AG09309 (cell line): ENCODE measurements at places on chromosomes 3 and 15.

- DNase-seq: no peak
These were observed 74.5 kb downstream of the VGLL4 start for GRCh38 chr3:11569156-11569741.

DNA sequence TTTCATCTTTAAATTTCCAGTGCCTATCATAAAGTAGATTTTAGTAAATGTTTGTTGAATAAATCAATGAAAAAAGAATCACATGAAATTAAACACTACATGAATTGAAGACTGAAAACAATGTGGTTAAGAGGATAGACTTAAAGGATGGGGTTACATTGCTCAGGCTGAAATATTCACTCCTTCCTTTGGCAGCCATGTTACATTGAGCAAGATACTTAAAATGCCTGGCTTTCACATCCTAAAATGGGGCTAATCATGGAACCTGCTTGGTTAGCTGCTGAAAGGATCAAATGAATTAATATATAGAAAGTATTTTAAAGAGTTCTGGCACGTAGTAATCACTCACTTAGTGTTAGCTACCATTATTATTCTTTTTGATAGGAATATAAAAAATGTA is 196.9 kb upstream of the SLC2A2 start:
- no peak for DNase-seq

- no peak for DNase-seq
These were observed 95.0 kb downstream of the ATG7 start for GRCh38 chr3:11367143-11367693.

GRCh38 chr3:107142171-107142570 is 235.1 kb upstream of the CCDC54 start:
- DNase-seq: no peak

- no peak for DNase-seq
These were observed 139.5 kb downstream of the MEIS2 start for GRCh38 chr15:36960947-36961227.

DNA sequence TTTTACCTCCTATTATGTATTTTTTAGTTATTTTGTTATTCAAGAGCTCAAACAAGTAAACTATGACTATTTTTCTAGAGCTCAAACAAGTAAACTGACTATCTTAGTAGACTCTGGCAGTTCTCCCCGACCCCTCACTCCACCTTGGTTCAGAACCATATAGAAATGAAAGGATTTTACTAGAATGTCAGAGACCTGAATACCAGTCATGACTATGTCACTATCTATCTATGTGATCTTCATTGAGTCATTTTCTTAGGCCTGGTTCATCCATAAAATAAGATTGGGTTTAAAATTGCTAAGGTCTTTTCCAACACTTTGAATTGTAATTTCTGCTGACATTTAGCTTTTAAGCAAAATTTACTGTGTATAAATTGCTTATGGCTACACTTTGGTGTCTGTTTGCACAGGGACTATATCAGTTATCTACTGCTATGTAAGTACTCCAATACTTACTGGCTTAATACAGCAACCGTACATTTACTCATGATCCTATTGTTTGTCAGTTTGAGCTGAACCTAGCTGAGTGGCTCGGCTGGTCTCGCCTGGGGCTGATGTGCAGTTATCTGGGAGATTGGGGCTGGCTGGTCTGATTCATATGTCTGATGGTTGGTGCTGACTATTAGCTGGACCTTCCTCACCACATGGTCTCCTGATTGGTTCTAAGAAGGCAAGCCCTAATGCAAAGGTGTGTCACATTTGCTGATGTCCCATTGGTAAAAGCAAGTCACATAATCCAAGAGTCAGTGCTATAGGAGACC is 37.0 kb downstream of the RASA2 start:
- no peak for DNase-seq

GRCh38 chr3:42492508-42493080 is 9.8 kb upstream of the VIPR1 start:
- no peak for DNase-seq

DNA sequence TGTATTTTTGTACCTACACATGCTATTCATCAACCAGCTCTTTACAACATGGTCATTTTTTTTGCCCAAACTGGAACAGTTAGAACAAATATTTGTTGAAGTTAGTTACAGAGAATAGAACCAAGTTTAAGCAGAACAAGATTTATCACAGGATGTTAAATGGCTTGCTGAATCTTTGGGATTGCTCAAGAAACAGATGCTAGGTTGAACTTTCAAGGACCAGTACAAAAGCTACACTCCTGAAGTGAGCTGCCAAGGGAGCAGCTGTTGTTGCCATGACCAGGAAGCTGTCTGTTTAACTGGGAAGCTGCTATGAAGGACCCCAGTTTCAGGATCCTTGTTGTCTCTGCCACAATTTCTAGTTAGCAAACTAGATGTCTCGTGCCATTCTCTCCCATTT is 53.7 kb downstream of the ZIC1 start:
- DNase-seq: no peak

DNA sequence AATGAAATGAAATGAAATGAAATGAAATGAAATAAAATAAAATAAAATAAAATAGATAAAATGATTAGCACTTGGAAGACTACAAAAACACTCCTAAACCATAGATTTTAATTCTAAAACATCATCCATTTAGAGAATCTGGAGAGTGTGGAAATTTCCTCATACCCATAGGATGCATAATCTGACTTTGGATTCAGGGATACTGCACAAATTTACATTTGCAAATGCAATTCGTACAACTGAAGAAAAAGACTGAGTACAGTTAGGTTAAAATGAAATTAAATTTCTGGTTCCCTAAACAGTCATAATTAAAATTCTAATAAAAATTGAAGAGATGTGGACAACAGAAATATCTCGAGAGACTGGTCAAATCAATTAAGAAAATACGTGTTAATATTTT is 122.9 kb downstream of the TMCC1 start:
- no peak for DNase-seq

DNA sequence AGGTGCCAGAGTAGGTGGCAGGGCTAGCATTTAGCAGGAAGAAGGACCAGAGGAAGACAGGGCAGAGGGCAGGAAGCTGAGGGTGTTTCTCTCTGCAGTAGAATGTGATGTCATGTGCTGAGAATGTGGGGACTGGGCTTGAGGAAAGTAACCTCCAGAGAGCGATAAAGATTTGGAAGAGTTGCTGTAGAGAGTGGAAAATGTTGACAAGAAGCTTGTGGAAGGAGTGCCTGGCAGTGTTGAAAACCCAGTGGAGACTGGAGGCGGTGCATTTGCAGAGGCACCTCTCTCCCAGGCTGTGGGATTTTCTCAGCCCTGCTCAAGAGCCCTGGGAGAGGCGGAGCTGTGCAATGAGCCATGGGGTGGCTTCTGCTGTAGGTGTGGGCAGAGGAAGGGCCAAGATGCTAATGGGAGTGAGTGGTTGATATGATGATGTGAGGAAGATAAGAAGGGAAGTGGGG is 54.8 kb downstream of the MESD start:
- no peak for DNase-seq

GRCh38 chr3:34584971-34585370 is 786.5 kb downstream of the PDCD6IP start:
- no peak for DNase-seq

GRCh38 chr3:121855555-121855954 is 20.5 kb downstream of the EAF2 start:
- no peak for DNase-seq

- no peak for DNase-seq
These were observed 49.0 kb downstream of the CD200 start for GRCh38 chr3:112381673-112382542.

DNA sequence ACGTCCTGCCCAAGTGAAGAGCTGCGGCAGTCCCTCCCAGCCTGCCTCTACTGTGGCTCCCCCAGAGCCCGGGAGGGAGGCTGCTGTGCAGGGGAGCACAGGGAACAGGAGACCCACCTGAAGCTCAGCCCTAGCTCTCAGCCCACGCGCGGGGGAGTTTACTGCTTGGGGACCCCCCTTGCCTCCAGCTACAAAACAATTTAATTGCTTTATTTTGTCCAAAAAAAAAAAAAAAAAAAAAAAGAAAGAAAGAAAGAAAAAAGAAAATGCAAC is 78.1 kb downstream of the CLDN11 start:
- no peak for DNase-seq

DNA sequence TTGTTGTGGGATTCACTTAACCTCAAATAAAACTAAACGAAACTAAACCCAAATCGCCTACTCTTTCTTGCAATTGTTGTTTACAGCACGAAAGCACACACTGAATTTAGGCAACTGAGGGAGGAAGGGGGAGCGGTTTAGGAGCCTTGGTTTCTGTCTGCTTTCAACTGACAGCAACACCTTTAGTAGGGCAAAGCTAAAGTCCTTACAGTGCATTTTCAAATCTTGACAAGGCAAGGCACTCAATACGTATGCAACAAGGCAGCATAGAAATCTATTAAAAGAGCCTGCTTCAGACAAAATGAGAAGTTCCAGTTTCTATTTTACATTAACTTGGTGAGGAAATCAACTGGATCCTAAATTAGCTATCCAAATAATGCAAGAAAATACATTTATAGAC is 174.6 kb downstream of the CHST2 start:
- DNase-seq: no peak

DNA sequence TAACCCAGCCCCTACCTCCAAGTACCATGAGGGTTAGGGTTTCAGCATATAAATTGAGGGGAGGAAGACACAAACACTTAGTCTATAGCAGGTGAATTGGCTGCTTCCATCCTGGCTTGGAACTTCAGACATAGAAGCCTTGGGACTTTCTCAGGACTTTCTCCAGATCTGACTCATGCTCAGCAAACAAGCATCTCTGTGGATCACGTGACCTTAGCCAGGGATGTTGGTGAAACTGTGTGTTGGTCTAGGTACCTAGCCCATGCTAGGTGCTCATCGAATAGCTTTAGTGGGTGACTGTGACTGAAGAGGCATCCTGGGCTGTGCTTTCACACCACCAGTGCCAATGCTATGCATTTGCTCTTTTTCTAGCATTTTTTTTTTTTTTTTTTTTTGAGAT is 58.9 kb downstream of the CD47 start:
- DNase-seq: no peak

- no peak for DNase-seq
These were observed 48.5 kb downstream of the PCSK6 start for GRCh38 chr15:101440846-101441590.

DNA sequence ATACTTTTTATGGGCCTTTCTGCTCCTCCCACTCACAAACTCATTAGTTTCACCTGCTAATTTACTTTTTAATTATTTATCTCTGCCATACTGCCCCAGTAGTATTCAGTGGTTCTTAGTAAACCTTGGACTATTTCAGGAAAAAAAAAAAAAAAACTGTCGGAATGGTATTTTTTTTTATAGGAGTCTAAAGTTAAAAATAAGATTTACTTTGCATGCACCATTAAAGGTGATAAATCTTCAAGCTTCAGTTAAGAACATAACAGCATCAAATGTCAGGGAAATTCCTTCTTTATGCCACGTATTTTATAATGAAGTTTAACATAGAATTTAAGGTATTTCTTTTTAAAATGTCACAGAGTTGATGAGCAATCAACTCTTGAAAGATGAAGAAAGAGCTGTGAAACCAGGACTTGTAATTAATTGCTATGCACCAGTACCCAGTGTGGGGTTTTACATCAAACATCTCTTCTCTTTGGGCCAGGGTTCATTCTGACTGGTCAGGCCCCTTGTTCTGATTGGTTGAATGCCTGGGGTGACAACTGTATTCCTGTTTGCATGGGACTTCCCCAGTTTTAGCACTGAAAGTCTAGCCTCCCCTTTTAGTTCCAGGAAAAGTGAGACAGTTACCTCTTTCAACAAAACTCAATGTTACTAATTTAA is 40.3 kb upstream of the PTPRG start:
- no peak for DNase-seq

GRCh38 chr3:88312256-88312655 is 162.5 kb downstream of the C3orf38 start:
- no peak for DNase-seq

- DNase-seq: no peak
These were observed 10.0 kb upstream of the CAV3 start for GRCh38 chr3:8723612-8724011.

DNA sequence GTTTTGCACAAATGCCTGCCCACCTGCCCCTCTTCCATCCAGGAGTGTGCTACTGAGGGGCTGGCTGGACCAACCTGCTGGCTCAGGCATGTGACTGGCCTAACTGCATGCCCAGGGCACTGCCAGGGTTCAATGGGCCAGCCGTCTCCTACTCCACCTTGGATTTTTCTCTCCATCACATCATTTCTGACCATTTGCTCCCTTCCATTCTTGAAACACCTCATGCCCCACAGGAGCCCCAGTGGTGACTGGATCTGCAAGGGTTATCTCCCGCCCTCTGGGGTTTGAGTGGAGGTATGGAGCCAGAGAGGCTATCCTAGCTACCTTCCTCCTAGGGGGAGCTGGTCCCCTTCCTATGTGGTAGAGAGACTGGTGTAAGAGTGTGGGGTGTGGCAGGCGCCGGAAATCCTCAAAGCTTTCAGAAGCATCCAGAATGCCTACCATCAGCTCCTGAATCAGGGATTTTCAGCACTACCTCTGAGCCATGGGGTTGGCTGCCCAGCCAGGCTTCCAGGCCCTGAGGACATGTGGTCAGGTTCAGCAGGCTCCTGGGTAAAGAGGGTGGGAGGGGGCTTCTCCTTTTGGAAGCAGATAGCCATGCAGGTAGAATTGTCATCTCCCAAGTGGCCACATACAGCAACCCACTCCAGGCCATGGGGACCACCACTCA is 2.9 kb upstream of the MANF start:
- no peak for DNase-seq

DNA sequence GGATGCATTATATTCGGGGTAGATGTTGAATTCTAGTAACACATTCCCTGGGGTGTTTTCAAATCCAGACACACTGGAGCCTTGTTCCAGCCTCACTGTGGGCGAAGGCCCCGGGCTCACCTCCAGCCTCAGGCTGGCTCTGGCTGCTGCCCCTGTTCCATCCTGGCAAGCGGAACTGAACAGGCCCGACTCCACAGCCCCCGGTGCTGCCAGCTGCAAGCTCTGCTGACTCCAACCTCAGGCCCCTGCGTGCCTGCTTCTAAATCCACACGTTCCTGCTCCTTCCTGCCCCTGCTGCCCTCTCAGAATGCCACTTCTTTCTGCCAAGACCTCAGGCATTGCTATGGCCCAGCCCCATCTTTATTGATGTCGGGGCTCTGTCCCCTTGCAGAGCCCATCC is 90.6 kb downstream of the LIPC start:
- DNase-seq: no peak

- no peak for DNase-seq
These were observed 106.5 kb downstream of the MYO9A start for GRCh38 chr15:72011302-72011942.

- DNase-seq: no peak
These were observed 23.1 kb downstream of the AADAC start for GRCh38 chr3:151837057-151837456.

- DNase-seq: no peak
These were observed 82.3 kb downstream of the CHSY1 start for GRCh38 chr15:101169495-101170071.

DNA sequence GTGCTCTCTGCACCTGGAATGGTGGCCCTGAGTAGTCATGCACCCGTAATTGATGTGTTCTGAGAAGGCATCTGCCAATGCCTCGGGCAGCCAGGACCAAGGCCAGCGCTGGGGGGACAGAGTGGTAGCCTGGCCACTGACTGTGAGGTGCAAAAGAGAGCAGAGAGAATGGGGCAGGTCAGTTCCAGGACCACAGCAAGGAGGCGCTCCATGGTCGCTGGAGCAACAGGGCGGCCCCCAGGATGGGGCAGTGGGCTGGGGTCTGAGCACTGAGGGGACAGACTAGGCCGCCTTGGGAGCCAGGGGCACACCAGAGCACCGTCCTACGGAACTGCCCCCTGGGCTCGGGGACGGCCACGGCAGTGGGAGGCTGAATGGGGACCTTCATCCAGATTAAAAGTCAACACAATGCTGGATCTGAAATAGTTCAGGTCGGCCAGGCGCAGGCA is 48.3 kb upstream of the IQSEC1 start:
- DNase-seq: no peak

- no peak for DNase-seq
These were observed 39.7 kb downstream of the TBC1D2B start for GRCh38 chr15:78037779-78038305.
